G401 (cell line): ENCODE measurements at places on chromosomes 12 and 14.
A peak's percentile ranks its signal among the peaks of the same experiment; 100 is the strongest.

GRCh38 chr14:56292970-56293369 lies 174.8 kb downstream of the PELI2 start:
- DNase-seq = no peak

- DNase-seq = no peak
Measured at GRCh38 chr12:109513051-109513450, 35.6 kb downstream of the UBE3B start.

- no peak for DNase-seq
Measured at GRCh38 chr12:104761091-104761490, 197.0 kb downstream of the SLC41A2 start.

DNA sequence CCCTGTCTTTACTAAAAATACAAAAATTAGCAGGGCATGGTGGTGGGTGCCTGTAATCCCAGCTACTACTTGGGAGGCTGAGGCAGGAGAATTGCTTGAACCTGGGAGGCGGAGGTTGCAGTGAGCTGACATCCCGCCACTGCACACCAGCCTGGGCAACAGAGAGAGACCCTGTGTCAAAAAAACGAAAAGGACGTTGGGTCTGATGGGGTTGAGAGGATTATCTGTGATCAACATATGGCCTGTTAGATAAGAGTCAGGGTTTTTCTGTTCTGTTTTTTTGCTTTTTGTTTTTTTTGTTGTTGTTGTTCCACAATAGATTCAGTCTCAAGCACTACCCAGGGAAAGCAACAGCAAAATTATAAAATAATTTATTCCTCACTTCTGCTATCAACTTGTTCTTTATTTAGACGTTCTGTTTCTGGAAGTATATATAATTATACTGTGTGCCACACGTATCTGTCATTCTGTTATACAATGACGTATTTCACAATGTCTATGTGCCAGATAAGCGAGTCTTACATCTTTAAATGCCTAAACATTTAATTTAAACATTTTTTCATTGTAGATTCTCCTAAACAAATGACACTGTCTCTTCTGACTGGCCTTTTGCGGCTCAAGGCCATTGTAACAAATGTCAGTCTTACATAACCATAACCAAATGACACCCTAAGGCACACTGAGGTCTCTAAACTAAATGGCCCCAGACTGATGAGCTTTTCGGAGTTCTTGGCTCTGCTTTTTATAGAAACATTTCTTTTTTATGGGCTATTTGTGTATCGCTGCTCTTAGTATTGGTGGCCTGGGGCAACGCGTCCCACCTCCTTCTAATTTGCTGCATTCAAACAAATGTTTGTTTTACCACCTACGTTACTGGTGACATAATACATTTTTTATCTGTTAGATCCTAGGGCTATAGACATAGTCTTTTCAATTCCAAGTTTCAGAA lies 7.2 kb upstream of the P2RX4 start:
- DNase-seq = peak; percentile 48

DNA sequence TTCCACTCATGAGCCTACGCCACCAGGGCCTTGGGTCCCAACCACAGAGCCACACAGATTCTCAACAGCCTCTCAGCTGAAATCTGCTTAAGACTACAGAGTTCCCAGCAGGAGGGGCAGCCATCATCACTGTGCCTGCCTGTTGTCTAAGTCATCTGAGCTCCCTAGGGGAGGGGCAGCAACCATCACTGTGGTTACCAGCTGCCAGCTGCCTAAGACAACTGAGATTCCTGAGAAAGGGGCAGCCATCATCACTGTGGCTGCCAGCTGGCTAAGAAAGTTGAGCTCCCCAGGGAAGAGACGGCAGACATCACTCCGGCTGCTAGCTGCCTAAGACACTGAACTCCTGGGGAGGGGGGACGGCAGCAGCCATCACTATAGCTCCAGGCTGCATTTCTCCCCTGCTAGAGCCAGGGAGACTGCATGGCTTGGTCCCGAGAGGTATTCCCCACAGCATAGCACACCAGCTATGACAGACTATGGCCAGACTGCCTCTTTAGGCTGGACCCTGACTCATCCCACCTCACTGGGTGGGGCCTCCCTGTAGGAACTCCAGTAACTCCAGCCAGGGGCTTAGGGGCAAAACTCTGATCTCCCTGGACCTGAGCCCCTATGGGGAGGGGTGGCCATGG lies 37.2 kb upstream of the C14orf132 start:
- DNase-seq = no peak

DNA sequence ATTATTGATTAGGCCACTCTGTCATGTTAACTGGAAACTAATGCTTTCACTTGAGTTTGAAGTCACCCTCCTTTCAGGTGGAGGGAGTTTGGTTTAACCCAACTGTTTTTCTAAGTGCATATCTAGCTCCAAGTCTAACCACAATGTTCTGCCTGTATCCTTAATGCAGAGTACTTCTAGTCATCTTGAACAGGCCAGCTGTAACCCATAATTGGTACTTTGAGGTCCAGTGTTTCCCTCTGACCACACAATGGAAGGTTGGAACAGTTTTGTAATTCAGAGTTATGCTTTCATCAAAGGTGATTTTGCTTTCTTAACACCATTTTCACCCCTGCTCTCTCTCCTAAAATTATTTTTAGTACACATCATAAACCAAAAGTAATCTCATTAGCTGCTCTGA lies 237.2 kb upstream of the DCN start:
- no peak for DNase-seq

- no peak for DNase-seq
Measured at GRCh38 chr14:44113769-44114730, 393.0 kb downstream of the FSCB start.

DNA sequence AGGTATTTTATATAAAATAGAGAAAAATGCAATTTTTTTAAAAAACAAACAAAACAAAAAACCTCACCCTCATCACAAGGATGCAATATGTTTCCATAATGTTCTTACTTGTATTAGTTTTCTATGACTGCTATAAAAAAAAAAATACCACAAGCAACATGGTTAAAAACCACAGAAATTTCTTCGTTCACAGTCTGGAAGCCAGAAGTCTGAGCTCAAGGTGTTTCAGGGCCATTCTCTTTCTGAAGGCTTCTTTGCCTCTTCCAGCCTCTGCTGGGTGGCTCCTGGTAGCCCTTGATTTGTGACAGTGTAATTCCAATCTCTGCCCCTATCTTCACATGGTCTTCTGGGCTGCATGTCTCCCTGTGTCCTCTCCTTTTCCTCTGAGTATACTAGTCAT lies 21.5 kb upstream of the SSTR1 start:
- DNase-seq = no peak

DNA sequence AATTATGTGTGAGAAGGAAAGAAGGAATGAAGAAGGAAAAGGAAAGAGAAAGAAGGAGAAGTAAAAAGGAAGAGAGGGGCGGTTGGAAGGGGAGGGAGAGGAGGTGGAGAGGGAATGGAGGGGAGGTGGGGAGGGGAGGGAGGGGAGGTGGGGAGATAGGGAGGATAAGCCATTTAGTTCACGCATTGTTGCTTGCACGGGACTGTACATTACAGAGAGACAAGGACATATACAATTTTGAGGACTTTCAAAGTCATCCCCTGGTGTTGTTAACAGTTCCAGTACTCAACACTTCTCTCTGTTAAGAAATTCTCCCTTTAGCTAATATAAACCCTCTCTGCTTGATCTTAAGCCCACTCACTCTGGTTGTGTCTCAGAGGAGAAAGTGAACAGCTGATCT lies 312.5 kb downstream of the GRIN2B start:
- DNase-seq = no peak

DNA sequence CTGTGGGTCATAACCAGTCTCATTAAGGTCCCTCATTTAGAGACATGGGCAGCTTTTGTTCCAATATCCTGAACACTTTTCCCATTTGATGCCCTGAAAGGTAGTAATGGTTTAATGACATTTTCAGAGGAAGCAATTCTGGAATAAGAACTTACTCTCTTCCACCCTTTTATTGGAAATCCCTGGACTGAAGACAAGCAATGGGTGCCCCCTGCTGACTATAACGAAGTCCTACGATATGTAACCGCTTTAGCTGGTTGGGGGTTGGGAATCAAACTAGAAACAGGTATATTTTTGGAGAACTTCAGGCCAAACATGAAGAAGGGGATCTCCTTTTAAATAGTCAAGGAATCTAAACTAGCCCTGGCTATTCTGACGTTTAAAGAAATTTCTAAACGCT lies 20.5 kb downstream of the SARNP start:
- peak; percentile 50 for DNase-seq

DNA sequence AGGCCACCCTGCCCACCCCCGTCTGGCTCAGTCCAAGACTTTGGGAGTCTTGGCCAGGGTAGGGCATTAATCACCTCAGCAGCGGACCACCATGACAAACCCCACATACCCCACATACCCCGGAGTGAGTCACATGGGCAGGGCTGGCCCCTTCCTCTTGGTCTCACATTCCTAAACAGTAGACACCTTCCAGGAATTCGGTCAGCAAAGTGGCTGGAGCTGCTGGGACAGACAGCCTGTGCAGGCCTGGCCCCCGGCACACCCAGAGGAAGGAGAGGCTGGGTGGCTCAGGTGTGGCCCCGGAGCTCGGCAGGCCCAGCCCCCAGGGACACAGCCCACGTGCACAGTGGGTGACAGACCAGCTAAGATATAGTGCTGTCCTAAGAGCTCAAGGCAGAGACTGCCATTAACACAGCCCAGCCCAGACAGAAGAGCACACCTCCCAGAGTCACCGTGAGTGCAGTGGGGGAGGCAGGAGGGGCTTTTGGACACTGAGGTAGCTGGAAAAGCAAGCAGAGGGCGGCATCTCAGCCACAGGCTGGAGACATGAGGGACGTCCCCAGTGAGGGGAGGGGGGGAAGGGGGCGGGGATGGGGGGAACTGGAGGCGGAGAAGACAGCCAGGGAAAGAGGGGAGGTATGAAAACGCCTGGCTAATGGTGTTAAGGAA lies 24.0 kb downstream of the CCDC85C start:
- no peak for DNase-seq

- DNase-seq = no peak
Measured at GRCh38 chr12:65074932-65075331, 46.2 kb downstream of the WIF1 start.

GRCh38 chr12:24482882-24483604 lies 465.9 kb downstream of the BCAT1 start:
- no peak for DNase-seq

DNA sequence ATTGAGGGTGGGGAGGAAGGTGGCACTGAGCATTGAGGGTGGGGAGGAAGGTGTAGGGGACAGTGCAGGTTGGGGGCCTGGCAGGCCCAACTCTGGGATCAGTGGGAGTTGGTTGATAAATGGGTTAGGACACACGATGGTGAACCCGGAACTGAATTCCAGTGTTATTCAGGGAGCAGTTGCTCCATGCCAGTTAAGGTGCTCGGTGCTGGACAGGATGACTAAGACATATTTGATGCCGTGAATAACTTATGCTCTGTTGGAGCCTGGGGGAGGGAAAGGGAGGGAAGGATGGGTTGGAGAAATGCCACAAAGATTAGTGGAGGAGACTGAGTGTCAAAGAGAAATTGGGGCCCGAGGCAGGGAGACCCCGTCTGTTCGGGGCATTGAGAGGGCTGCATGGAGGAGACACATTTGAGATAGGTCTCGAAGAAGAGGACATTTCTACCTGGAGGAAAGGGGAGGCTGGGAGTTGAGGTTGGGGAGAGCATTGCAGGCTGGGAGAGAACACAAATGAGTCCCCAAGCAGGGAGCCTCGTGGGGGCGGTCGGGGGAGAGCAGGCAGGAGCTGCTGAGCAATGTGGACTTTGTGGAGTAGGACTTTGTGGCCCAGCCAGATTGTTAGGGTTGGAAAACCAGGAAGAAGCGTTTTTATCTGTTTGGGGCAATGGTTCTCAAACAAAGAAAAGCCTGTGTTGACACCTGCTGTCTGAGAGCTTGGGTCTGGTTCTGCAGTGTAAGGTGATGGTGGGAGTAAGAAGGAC lies 65.3 kb downstream of the IQSEC3 start:
- no peak for DNase-seq

DNA sequence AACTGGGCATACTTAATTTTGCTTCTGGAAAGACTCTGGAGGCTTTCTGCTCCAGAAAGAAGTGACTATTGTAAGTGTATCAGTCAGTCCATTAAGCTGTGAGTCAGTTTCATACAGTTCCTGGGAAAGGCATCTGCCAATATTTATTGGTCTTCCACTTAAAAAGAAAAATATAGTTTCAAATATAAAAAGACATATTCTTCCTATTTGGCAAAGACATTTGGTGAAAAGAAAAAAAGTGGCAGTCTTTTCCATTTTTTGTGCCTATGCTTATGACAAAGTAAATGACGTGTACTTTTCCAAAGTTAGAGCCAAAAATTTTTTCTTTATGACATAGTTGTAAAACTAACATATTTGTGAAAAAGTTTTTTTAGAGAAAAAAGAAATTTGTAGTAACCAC lies 12.3 kb downstream of the TMEM30B start:
- no peak for DNase-seq

GRCh38 chr12:27335364-27336281 lies 3.0 kb downstream of the BMAL2 start:
- DNase-seq = no peak

GRCh38 chr12:104569346-104570173 lies 112.8 kb downstream of the CHST11 start:
- DNase-seq = no peak

DNA sequence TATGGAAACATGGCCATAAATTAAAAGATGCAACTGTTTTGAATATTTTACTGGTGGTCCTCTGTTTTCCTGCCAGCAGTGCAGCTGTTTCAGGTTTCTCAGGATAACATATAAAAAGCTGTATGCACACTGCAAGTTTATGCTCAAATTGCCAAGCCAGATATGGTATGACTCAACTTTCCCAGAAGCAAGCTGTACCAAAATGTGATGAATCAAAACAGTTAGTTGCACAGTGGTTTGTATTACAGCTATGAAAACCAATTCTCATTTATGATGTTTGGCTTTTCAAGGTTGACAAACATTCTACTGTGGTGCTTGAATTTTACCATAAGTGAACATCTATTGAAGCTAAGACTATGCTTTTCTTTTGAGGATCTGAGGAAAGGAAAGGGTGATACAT lies 15.5 kb downstream of the TRMT5 start:
- no peak for DNase-seq

DNA sequence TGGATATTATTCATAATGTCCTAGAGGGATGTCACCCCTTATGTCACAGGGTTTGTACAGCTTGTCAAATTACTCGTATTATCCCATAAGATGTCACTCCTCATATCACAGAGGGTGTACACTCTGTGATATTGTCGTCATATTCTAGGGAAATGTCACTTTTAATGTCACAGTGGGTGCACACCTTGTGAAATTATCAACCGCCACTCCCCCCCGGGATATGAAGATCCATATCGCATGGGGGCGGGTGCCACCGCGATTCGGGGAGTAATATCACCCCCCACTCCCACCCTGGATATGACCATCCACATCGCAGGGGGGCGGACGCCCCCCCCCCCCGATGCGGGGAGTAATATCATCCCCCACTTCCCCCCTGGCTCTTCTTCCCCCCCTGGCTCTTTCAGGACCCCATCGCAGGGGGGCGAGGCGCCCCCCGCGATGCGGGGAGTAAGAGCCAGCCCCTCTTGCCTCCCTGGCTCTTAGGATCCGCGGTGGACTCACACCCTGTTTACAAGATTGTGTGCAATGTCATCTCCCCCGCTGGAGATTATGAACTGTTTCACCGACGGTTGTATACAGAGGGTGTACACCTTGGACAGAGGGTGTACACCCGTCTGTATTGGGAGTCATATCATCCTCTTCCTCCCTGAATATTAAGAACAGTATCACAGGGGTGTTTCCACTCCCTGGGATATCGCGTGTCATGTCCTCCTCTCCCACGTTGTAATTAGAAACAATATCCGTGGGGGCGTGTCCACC lies 92.8 kb downstream of the FRMD6 start:
- no peak for DNase-seq

GRCh38 chr12:45363903-45364302 lies 148.0 kb downstream of the ANO6 start:
- no peak for DNase-seq

GRCh38 chr14:21672116-21672515 lies 1.5 kb downstream of the OR4E1 start:
- no peak for DNase-seq

GRCh38 chr14:43418324-43418723 lies 1088.8 kb downstream of the FSCB start:
- DNase-seq = no peak
